ENCODE measurements at places on chromosomes 13 and 19.

- no peak for DNase-seq
Measured at GRCh38 chr13:106565127-106565775, 2.7 kb downstream of the ARGLU1 start.

GRCh38 chr13:28581451-28581850, 77.5 kb upstream of the POMP start:
- no peak for DNase-seq

DNA sequence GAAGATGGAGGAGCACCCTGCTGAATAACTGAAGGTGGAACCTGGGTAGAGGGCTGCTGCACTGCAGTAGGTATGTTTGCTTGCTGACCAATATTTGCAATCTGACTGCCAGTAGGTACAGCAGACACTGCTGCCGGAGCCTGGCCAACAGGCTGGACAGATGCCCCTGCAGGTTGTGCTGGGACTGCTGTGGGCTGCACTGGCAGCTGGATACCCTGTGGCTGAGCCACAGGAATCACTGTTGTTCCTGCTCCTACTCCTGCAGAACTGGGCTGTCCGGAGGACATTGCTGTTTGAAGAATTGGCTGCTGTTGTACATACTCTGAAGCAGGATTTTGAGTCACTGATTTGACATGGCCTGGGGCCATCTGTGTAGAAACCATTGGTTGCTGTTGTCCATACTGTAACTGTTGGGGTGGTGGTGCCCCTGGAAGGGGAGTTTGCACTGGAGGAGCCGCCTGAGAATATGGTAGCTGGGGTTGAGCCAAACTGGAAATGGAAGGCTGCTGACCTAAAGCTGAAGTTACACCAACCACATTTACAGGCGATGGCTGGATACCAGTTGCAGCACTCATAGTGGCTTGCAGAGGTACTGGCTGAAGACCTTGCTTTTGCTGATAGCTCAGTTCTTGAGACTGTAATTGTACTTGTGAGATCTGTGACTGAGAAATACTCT, 2.2 kb downstream of the TSC22D1 start:
- no peak for DNase-seq

DNA sequence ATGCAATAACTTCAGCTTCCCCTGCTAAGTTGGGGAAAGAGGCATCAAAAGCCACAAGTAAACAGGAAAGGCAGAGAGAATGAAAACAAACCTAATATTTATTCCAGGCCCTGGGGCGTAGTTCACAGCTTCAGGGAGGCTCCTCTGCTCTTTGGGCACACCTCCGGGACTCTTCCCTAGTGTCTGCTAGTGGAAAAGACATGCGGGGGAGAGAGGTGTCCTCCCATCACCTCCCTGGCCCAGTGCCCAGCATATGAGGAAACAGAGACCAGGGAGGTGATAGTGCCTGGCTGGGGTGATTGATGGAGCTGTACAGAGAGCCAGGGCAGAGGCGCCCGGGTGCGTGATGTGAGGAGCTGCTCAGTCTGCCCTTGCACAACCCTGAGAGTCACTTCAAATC, 71.0 kb downstream of the RASL11A start:
- DNase-seq, result no peak

DNA sequence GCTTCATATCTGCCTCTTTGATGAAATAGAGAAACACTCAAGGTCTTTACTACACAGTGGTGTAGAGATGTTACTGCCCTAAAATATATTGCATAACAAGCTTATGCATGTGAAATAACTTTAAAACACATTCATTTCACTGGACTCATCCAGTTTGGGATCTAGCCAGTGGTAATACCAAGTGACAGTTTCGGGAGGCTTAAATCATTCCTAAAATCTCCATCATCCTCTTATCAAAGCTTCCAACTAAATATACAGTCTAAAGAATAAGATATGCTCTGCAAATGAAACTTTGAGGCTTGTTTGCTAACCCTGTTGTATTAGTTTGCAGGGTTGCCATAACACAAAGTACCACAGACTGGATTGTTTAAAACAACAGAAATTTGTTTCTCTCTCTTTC, 52.8 kb downstream of the THSD1 start:
- no peak for DNase-seq

GRCh38 chr13:43387880-43388279, 364.5 kb downstream of the DNAJC15 start:
- no peak for DNase-seq

DNA sequence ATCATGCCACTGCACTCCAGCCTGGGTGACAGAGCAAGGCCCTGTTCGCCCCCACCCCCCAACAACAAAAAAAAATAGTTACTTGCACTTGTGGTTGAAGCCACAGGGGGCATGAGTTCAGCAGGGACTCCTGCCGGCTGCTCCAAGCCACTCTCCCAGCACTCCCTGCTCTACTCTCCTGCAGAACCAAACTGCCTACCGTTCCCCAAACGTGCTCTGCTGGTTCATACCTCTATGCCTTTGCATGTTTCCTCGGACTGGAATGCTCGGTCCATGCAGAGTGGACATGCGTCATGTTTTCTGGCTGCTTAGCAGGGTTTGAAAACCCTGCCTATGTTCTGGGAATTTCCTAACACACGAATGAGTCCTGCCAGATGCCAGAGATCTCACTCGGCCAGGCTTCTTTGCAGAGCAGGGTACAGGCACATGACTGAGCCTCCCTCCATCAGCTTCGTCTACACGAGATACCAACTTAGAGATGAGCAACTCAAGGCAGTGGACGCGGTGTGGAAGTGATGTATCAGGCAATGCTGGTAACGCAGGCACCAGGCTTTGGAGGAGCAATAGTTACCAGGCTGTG, 8.5 kb upstream of the SLC25A15 start:
- no peak for DNase-seq

GRCh38 chr13:97285221-97285955, 63.3 kb downstream of the MBNL2 start:
- no peak for DNase-seq

- DNase-seq, result no peak
Measured at GRCh38 chr19:31350693-31351055, 1.4 kb upstream of the TSHZ3 start.
